ENCODE measurements at places on chromosomes 16 and 17.

DNA sequence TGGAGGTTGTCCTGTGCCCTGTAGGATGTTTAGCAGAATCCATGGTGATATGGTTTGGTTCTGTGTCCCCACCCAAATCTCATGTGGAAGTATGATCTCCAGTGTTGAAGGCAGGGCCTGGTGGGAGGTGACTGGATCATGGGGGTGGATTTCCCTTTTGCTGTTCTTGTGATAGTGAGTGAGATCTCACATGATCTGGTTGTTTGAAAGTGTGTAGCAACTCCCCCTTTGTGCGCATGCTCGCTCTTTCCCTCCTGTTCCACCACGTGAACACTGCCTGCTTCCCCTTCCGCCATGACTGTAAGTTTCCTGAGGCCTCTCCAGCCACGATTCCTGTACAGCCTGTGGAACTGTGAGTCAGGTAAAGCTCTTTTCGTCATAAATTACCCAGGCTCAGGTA, 61.9 kb downstream of the ARHGAP17 start:
- DNase-seq: no peak

- DNase-seq: no peak
Observed at GRCh38 chr16:57303021-57303909, 18.8 kb upstream of the PLLP start.

GRCh38 chr17:82231562-82232321, 2.9 kb downstream of the SLC16A3 start:
- no peak for DNase-seq

DNA sequence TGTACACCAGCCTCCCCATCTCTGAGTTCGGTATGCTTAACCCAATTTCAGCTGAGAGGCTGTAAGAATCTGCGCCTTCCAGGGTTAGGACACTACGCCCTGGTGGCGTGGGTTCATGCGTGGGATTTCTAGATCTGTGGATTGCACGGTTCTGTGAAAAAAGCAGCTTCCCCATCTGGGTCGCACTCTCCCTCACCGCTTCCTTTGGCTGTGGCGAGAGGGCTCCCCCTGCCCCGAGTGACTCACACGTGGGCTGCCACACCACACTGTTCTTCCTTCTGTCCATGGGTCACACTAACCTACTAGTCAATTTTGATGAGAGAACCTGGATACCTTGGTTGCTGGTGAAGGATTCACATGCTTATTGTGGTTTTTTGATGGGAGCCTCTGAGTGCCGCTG, 256.0 kb upstream of the MAF start:
- DNase-seq: no peak

DNA sequence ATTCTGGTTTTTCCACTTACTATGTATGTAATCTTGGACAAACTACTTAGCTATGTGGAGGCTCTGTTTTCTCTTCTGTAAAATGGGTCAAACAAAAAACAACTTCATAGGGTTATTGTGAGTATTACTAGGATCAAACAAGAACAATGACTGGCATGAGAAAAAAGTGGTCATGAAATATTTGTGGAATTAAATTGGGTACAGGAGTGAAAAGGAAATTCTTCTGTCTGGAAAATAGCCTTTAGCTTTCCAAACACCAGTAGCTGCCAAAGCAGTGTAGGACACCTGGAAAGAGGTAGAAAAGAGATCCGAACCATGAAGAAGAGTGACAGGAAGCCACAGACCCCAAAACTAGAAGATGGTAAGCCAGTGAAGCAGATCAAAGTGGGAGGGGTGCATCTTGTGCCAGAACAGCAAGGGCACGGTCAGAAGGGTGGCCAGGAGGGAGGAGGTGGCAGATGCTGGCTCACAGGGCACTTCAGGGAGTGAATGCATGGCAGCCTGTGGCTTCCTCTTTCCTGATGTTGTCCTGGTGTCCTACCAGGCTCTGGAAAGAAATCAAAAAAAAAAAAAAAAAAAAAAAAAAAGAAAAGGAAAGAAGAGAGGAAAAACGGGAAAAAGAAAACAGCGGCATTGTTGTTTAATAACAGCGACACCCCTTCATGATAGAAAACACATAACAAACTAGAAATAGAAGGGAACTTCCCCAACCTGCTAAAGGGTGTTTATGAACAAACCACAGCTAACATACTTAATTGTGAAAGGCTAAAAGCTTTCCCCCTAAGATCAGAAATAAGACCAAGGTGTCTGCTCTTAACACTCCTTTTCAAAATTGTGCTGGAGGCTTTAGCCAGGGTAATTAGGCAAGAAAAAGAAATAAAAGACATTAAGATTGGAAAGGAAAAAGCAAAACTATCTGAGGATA, 67.9 kb downstream of the PCTP start:
- no peak for DNase-seq

DNA sequence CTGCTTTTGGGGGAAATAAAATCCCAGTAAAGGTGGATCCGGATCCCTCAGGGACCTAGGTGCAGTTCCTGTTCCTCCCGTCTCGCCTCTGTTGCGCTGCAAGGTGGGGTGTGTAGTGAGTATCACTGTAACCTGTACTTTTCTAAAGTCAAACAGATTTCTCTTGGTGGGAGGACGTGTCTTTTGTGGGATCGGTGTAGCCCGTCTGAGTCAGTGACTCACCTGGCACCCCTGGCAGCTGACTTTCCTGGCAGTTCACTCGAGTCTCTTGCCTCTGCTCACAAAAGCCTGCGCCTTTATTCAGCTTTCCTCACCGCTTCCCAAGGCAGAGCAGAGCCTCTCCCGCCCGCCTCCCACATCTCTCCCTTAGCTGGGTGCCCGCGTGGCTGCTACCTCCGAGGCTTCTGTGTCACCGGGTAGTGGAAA, 85.7 kb downstream of the CMIP start:
- no peak for DNase-seq

GRCh38 chr16:69763599-69763942, 1.4 kb downstream of the WWP2 start:
- DNase-seq: no peak

DNA sequence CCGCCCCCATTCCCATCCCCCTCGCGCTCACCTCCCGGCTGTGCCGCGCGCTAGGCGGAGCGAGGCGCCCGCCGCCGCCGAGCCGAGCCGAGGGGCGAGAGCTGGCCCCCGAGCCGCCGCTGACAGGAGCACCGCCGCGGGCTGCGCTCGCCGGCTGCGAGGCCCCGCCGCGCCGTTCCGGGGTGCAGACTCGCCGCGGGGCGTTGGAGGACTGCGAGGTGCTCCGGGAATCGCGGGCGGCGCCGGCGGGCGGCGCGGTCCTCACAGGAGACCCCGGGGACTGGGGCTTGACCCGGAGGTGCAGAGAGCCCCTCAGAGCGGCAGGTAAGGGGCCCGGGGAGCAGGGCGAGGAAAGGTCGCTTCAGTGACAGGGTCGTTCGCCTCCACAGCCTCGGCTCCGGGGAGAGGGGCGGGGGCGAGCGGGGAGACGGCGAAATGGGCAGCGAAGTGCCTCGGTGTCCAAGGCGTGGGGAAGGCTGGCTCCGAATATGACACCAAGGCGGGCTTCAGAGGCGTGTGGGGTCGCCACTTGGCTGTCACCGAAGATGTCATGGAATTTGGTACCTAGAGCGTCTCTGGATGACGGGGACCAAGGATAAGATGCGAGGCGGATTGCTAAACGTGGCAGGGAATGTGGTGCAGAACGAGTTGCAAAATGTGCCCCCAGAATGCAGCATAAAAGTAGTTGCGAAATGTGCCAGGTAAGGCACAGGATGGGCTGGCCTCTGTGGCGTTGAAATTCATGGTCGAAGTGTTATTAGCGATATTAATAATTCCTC, 580 bp downstream of the TANC2 start:
- DNase-seq: peak; percentile 64

- DNase-seq: peak; percentile 87
Observed at GRCh38 chr16:1002399-1003166, 21.0 kb downstream of the SOX8 start.

DNA sequence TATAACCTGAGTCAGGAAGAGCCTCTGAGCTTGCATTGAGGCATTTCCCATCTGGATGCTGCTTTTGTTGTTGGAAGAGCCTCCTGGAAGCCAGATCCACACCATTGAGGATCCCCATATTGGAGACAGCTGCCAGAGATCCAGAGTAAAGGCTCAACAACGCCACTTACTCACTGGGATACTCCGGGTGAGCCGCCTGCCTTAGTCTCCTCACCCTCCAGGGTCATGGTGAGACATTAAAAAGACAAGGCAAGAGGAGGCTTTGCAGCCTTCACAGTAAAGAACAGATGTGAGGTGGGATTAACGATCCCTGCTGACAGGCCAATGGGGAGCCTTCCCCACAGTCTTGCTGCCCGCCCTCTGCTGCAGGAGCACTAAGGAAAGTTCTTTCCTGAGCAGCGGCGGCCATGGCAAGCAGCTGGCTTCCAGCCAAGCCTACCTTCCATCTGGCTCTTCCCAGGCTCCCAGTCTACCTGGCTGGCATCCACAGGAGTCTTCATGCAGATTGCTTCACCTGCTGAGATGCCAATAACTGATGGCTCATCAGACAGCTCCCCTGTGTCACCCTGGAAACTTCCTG, 198.5 kb downstream of the CYLD start:
- DNase-seq: no peak

DNA sequence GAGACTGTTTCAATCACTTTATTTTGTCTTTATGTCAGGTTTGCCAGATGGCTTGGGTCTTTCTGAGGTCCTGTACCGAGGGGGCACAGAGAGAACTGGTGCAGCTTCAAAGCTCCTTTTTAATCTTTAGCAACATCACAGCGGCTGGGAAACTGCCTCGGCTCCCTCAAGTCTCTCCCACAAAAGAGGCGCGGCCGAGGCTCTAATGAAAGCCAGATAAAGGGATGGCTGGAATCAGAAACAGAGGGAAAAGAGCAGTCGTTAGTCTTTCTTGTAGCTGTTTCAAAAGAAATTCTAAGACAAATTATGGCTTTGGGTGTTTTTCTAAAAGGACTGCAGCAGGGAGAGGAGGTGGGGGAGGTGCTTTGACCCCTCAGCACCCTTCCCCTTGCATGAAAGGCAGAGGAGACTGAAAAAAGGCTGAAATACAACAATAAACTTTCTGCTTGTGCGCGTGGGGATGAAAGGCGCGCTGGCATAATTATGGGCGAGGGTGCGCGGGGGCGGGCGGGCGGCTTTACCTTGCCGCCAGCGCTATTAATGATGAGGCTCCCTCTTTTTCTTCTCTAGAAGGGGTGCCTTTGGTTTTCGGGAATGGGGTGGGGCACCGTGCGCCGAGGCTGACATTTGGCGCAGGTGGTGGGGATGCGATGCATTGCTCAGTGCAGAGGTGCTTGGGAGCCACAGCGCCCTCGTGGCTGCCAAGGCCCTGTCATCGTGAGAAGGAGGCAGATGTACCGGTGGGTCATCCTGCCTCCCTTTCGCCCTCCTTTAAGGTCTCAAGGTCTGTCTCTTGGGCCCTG, 22.3 kb upstream of the BRD7 start:
- DNase-seq: no peak

DNA sequence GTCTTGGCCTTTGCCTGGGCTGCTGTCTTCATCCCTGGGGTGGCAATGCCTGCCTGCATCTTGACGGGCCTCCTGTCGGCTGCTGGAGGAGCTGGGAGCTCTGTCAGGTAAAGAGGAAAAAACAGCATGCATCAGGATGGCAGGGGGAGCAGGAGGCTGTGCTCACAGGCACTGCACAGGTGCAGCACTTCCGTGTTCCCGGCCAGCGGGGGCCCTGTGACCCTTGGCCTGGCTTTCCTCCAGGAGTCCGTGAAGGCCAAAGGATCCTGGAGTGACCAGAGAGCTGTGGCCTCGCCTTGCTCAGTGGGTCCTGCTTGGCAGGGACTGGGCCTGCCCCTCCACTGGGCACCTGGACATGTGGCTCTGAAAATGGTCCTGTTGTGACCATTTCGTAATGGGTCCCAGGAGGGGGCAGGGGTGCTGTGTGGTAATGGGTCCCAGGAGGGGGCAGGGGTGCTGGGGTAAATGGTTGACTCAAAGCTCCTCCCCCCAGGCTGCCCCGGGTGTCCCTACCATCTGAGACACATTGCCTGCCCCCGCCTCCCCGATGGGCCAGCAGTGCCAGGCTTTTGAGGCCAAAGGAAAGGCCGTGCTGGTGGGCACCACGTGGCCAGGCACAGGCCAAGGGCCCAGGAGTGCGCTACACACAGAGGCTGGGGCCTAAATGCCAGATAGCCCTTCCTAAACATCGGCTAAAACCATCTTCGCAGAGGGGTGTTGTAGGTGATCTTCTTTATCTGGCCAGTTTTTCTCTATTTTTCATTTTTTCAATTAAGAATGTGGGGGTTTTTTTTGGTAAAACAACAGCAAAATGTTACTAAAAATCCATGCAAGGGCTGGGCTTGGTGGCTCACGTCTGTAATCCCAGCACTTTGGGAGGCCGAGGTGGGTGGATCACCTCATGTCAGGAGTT, 4.0 kb upstream of the FASN start:
- DNase-seq: no peak

GRCh38 chr17:45410144-45411091, 22.3 kb downstream of the ARHGAP27 start:
- peak; percentile 46 for DNase-seq

GRCh38 chr17:2634361-2634960, 41.0 kb downstream of the PAFAH1B1 start:
- DNase-seq: no peak

GRCh38 chr17:38476549-38476948, 48.3 kb downstream of the ARHGAP23 start:
- DNase-seq: no peak

DNA sequence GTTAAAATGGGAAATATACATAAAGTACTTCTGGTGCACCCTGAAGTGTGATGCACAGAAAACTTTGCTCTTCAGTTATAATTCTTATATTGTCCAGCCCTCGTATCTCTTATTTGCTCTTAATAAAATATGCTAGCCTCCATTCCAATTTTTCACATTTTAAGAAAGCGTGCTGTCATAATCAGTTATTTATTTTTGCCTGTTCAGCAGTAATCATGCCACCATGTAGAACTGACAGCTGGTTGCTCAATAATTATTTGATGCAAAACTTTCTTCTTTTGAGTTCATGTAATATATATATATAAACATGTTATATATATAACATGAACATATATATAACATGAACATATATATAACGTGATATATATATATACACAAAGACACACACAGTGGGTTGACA, 294.6 kb downstream of the CNTNAP4 start:
- no peak for DNase-seq

DNA sequence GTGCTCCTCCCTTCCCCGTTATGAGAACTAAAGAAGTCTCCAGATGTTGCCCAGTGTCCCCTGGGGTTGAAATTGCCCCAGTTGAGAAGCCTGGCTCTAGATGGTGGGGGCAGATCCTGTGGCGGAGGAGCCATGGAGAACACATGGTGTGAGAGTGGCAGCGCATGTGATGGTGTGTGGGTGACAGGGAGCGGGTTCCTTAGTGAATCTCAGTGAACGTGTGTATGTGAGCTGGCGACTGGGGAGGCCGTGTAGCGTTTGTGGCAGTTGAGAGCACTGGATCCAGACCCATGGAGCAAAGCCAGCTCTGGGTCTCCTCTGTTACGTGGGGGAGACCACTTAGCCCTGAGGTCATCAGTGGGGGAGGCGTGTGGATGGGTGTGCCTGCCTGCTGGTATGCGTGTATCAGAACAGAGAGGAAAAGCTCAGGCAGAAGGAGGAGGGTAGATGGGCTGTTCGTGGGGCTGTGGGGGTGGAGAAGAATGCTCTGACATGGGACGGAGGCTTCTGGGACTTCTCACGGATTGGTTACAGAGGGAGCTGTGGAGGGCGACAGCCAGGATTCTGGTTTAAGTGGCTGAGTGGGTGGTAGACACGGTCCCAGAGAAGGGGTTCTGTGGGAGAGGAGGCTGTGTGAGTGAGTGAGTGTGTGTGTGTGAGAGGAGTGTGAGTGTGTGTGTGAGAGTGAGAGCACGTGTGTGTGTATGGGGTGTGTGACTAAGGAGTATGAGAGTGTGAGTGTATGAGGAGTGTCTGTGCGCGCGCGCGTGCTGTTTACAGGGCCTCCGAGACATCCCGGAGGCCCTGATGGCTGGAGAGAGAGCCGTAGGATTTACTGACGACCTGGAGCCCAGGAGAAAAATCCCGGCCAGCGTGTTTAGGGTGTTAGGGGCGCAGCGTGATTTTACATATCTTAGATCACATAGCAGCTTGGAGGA, 193.8 kb downstream of the SNX29 start:
- DNase-seq: no peak
